ENCODE measurements at places on chromosomes 2 and 18.

DNA sequence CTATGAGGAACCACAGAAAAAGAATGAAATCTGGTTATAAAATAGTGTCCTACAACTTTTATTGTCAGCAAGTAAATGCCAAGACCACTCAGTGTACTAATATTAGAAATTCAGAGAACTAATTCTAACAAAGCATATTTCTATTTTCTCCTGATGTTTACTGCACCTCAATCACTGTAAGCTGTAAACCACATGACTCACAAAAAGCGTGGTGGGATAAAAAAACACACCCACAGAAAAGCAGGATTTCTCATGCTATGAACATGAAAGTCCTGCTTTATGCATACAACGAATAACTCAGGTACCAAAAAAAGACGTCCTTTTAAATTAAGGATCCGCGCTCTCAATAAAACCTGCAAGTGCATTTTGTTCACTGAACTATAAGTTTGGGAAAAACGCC lies 797 bp downstream of the TXNL4A start:
- DNase-seq: no peak

GRCh38 chr2:60104514-60105505 lies 448.6 kb downstream of the BCL11A start:
- DNase-seq: no peak

- DNase-seq: no peak
Observed at GRCh38 chr2:122237450-122237849, 482.0 kb downstream of the TSN start.

DNA sequence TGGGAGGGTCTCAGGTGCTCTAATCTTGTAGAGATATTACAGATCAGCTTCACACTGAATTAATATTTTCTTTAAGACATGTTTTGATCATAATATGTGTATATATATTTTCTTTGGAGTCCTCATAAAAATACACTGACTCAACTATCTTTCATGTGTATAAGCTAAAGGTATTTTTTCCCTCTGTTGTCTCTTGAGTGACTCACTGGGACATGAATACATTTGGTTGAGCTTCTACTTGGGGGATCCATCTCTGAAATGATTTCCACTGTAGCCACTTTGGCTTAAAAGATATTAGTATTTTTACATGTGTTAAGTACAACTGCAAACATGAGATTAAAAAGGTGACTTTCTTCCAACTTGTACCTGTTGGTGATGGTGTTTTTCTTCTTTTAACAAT lies 140.8 kb downstream of the TTN start:
- DNase-seq: no peak

DNA sequence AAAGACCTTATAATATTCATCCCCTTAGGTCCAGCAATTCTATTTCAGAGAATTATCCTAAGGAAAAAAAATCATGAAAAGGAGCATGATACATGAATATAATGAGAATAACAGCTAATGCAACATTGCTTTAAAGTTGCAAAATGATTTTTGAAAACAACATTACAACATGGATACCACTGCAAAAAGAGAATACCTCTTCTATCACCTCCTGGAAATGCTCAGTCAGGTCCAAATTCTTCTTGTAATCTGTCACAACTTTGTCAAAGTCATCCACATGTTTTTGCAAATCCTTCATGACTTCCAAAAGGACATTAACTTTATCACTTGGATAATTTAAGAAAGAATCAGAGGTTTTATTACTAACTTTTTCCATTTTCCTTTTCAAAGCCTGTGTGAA lies 47.9 kb upstream of the TTN start:
- no peak for DNase-seq

GRCh38 chr2:143169105-143169504 lies 39.9 kb downstream of the ARHGAP15 start:
- DNase-seq: no peak

DNA sequence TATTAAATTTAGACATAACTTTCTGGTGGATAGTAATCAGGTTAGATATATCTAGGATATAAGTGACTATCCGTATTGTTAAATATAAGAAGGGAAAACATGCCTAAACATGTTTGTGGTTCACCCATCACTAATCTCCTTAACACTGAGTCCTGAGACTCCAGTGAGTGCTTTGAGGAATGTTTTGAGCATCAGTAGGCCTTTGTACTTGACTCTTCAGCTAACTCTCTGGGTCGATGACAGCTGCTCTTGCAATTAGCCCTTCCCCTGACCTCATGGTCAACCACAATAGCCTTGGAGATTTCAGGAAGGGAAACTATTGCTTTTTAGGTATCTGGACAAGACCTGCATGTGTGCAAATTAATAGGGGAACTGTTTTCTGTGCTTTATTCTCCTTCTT lies 716.8 kb downstream of the EPHA4 start:
- no peak for DNase-seq

- DNase-seq: no peak
Observed at GRCh38 chr2:233412405-233412804, 58.1 kb downstream of the DGKD start.

Data from renal cortex interstitium (tissue), 15 donors.